Cerebellar nuclear complex (tissue), 1 donor: ENCODE measurements at places on chromosomes 2 and 18.

DNA sequence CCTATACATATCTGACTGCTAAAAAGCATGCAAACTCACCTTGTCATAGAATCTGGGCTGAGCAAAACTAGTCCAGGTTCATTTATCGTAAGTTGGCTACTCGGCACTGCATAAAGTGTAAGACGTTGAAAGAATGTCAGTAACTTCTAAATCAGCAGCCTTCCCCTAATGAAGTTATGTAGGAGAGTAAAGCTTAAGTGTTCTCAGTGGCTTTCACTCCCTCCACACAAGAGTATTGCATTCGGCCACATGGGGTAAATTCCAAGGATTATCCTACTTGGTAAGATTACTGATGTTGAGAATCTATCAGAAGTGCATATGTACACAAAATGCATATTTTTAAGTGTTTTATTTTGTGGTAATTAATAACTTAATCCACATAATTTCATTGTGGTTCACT is 130.1 kb downstream of the LCLAT1 start:
- no peak for DNase-seq

DNA sequence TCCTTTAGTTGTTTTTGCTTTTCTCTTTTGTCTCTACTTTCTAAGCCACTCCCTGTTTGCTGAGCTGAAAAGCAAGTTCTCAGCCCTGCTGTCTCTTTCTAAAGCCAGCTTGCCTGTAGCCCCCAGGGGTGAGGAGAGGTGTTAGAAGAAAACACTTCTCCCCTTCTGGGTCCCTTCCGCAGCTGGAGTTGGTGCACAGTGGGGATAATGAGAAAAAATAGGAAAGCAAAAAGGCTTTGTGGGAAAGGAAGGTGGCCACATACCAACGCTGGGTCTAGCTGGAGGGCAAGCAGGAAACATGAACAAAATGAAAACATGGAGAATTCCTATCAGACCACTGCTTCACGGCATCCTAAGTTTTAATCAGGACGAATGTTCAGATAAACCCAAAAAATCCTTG is 15.5 kb upstream of the SLC20A1 start:
- DNase-seq: no peak

DNA sequence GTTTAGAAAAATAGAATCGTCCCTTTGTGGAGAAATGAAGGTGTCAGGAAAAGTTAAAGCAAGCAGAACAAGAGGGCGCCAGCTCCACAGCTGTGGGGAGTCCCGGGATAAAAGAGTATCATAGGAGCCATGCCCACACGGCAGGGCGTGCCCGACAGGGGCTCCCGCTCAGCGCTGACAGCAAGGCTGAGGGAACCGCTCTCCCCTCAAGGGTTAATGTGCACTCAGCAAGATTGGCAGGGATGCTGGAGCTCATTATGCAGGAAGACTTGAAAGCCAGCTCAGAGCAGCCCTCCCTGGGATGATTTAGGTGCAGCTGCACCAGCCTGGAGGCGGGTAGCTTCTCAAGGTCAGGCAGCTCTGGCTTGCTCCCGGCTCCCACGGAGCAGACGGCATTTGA is 500.2 kb downstream of the EIPR1 start:
- no peak for DNase-seq

DNA sequence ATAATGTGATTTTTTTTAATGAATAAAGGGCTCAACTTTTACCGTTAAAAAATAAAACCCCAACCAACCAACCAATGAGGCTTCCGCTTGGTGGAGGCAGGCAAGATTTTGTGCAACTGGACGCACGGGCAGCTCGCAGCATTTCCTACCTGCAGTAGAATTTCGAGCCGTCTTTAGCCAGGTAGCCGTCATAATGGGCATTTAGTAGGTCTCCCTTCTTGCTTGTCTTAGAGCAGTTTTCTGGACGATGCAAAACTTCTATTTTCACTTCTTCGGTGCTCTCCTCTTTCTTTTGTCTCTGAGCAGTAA is 316 bp downstream of the FKBP7 start:
- no peak for DNase-seq

GRCh38 chr2:67463810-67464209 is 66.7 kb downstream of the ETAA1 start:
- no peak for DNase-seq

DNA sequence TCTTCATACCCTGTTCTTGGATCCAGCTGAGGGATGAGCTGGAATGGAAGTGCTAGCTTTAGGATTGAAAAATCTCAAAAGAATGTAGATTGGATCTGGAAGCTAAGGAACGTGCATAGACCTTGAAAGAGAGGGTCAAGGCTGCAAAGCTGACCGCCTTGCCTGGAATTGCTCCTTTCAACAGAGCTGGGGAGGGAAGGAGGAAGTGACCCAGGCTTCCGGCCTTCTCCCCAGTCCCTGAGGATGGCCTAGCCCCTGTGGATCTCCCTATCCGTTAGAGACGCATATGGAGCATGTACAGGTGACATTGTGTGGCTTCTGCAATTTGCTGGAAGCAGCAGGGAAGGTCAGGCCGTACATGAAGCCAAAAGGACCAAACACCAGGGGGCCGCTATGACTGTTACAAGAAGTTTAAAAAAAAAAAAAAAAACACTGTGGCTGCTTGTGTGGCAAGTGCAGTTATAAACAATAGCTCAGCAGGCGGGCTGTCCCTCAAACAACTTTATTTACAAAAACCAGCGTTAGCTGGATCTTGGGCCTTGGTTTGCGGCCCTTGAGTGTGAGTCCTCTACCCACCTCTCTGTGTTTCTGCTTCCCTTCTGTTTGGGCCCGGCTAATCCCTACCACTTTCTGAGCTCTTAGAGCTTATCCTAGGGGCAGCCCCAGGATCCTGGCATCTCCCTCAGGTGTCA is 227.6 kb downstream of the SEPTIN10 start:
- no peak for DNase-seq

DNA sequence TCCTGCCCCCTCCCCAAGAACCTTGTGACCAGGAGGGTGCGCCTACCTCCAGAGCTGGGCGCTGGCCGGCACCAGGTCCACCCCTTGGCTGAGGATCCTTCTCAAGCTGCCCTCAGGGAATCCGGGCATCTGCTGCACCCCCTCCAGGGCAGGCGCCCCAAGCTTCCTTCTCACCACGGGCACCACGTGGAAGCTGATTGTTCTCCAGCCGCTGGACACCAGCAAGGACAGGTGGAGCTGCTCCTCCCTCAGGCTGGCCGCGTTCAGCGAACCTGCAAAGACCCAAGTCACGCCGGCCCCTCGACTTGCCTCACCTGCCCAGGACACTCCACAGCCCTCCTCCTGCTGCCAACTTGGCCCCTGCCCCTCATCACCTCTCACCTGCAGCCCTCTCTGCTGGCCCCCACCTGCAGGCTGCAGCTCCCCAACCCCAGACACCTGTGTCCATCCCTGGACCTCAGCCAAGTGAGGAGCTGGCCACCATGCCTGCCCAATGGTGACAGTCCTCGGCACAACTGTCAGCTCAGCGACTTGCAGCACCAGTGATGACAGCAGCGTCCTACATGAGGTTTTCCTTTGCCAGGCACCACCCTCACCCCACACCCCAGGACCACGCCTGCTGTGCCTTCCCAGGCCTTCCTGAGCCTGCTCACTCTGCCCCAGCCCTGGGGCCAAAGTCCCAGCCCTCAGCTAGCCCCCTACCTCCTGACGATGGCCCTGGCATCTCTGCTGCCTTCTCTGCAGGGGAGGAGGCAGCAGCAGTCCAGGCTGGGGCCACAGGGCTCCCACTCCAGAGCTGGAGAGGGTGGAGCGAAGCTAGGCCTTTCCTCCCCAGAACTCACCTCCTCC is 4.2 kb downstream of the MAB21L4 start:
- no peak for DNase-seq

- no peak for DNase-seq
Measured at GRCh38 chr2:80351231-80351630, 46.7 kb upstream of the LRRTM1 start.

GRCh38 chr2:16652296-16653082 is 13.1 kb downstream of the CYRIA start:
- DNase-seq: no peak

DNA sequence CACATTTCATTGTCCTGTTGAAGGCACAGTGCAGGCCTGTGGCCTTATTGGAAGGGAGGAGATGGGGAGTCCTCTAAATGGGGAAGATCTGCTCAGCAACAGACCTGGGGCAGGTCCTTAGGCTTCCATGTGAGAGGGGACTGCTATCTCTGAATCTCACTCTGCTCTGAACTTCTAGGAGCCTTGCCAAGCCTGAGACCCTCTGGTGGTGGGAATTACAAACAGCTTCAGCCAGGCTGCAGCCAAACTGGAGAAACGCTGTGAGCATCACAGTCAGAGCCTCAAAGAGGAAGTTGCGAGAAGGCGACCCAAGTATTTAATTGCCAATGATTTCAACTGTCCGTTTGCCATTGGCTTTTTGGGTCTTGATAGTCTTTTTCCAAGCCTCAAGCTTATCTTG is 66.8 kb upstream of the MC2R start:
- no peak for DNase-seq

GRCh38 chr2:217360781-217361482 is 501.1 kb upstream of the TNP1 start:
- no peak for DNase-seq

DNA sequence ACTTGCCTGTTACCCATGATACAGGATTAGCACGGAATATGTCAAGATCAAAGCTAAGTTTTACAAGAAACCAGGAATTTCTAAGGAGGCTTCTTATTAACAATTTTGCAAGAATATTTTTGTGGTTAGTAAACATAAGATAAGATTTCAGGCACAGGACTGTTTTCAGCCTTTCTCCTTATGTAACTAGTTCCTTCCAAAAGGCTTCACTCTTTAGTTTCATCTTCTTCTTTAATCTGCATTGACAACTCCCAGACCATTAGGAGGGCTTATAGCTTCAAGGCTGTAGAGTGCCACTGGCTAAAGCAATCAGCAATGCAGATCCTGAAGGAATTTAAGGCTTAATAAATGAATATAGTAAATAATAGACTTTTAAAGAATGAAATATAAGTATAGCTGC is 29.3 kb downstream of the SLC14A1 start:
- DNase-seq: no peak

DNA sequence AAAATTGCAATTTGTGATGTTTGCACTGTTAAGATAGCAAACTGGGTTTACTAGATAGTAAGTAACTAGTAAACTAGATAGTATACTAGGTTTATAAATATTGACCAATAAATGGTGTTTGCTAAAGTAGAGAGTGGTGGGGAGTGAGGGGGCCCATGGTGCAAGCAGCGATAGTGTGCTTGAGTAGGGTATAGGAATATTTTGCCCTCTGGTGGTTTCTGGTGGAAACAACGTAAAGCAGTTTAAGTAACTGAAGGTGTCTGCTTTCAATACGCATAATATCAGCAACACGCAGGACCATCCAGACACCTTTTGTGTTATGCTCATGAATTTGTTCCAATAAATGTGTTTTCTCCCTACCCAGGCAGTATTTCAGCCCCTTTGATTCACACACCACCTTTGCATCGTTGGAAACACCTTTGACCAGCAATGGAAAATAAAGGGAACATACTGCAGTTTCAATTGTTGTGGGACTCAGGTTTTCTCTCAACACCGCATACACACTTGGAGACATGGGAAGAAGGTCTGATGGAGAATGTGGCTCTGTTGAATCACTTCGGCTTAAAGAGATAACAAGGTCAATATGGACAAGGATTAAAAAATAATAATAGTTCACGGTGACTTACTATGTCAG is 16.7 kb upstream of the STAT1 start:
- DNase-seq: no peak

GRCh38 chr2:137873536-137874244 is 90.6 kb upstream of the HNMT start:
- no peak for DNase-seq

- DNase-seq: no peak
Measured at GRCh38 chr2:239272626-239273025, 128.2 kb downstream of the HDAC4 start.

GRCh38 chr18:3008541-3008940 is 4.4 kb downstream of the LPIN2 start:
- no peak for DNase-seq

DNA sequence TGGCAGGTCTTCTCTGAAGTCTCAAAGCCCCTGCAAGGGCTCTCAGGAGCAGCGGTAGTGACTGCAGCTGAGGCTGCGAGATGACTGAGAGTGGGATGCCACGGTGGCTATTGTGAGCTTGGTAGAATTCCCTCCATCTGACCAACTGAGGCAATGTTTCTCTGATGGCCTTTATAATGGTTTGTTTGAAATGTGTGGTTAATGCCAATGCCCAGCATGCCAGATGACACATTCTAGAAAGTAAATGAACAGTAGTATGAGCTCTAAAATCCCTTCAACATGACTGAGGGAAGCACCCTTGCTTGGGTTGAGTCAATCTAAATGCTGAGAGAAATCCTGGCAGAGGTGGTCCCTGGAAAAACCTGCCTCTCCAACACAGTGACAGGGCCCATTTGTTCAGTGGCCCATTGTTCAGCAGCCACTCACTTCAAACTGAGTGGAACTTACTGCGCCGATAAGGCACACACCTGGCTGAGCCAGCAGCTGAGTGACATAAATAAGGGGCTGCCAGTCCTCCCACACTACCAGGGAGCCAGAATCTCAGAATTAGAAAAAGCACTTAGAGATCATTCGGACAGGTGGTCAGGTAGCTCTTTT is 31.7 kb downstream of the SULT1C2 start:
- DNase-seq: no peak

DNA sequence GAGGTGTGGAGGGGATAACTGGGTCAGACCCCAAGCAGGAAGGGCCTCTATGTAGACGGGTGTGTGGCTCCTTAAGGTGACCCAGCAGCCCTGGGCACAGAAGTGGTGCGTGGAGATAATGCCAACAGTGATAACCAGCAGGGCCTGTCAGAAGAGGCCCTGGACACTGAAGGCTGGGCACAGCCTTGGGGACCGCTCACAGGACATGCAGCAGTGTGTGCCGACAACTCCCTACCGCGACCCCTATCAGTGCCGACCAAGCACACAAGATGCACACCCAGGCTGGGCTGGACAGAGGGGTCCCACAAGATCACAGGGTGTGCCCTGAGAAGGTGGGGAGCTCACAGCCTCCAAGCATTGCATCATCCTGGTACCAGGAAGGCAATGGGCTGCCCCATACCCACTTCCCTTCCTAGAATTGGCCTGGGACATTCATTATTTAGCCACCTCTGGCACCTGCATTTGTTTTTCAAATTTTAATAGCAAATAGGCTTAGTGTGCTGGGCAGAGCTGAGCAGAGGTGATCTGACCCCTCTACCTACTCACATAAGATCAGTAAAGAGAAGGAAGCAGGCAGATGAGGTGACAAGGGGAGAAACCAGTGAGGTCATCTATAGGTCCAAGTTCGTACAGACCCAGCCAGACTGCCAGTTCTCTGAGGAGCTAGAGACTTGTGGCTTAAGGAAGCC is 55.2 kb downstream of the BCL11A start:
- DNase-seq: no peak

DNA sequence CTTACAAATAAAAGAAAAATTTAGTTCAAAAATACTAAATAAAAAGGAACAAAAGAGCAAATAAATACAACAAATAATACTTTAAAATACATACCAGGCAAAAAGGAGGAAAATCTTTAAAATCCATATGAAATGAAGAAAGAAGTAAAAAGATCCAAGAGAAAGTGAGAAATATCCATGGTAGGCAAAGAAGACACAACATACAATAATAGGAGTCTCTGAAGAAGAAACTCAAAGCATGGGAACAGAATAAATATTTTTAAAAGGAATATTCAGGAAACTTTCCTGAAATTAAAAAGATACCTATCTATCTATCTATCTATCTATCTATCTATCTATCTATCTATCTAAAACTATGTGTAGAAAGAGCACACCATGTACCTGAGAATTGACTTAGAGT is 196.8 kb downstream of the TMEM247 start:
- no peak for DNase-seq

GRCh38 chr2:135633582-135633981 is 102.3 kb downstream of the R3HDM1 start:
- DNase-seq: no peak
